T-helper 2 cell treated with Interferon-gamma antibody and Interleukin-4, amounts not matched to agents 100 ng/mL and 5 ng/mL, for 36 hours (primary cell): ENCODE measurements at places on chromosomes 2 and 18. TPM values are rescaled to one million over a fixed set of nuclear protein-coding genes. Genes with fewer than 3 reads are reported as not detected.

SERPINB12 gene
- total RNA-seq, result not detected in 2 replicates

CRYGC gene
- total RNA-seq, result not detected in 2 replicates

SERPINB2 gene
- not detected in 2 replicates for total RNA-seq

NEB gene
- 0.61 and 0.64 TPM in 2 replicates for total RNA-seq
